RKO (cell line): ENCODE measurements at places on chromosomes 16 and 17.

DNA sequence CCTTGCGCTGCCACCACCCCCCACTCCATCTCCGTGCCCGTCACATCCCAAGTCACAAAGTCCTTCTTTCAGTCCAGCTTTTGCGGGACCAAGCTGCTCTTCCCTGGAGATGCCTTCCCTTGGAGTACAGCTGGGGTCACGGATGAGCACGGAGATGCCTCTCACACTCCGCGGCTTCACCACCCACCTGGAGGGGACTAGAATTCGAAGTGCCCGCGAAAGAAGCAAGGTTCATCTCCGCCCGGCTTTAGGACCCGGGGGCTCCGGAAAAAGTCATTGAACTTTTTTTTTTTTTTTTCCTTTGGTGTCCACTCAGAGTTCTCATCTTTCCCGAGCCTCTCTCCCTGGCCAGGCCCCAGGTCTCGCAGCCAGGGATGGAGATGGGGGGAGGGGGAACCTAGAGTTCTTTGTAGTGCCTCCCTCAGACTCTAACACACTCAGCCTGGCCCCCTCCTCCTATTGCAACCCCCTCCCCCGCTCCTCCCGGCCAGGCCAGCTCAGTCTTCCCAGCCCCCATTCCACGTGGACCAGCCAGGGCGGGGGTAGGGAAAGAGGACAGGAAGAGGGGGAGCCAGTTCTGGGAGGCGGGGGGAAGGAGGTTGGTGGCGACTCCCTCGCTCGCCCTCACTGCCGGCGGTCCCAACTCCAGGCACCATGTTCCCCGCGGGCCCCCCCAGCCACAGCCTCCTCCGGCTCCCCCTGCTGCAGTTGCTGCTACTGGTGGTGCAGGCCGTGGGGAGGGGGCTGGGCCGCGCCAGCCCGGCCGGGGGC lies at the start of gene FKBP10:
Gene FKBP10, plus strand, starts transcription at position 624 of the 771 bp plus-strand sequence. Its CDS starts 31 bp downstream, at position 655.
- DNase-seq = peak; percentile 88

- DNase-seq = peak; percentile 52
These were observed 498 bp downstream of the PKMYT1 start for GRCh38 chr16:2979669-2980226.

DNA sequence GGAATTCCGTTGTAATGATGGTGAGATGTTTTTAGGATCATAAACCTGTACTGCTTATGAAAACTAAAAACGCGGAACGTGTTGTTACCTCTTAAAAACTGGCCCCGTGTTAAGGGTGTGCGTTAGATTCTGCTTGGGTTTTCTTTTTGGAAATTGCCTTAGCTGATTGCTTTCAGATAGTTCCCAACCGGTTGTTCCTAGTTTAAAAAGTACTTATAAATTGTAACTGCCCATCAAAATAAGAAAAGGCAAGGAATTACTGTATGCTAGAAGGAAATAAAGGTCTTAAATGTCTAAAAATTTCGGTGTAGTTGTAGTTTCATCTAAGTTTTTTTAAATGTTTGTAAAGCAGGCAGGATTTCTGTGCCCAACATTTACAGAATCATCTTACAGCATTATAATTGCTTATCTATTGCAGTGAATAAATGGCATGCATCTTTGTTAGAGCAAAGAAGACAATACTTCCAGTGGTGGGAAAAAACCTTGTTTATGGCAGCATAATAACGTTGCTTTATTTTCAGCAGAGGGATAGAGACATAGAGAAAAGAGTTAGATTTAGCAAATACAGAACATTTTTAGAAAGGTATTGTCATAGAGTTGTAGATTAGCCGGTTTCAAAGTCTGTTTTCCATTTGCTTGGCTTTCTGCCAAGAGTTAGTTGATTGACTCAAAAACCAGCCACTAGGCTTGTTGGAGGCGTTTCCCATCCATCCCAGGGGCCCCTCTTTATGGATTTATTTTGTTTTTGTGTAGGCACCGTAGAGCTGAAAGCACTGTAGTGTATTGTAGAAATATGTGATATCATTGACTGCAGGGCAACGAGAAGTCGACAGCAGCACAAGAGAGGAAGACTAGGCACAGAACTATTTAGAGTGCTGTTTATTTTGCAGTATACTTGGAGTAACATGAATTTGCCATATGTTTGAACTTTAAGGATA lies 1.7 kb downstream of the PPM1D start:
- DNase-seq = peak; percentile 89

DNA sequence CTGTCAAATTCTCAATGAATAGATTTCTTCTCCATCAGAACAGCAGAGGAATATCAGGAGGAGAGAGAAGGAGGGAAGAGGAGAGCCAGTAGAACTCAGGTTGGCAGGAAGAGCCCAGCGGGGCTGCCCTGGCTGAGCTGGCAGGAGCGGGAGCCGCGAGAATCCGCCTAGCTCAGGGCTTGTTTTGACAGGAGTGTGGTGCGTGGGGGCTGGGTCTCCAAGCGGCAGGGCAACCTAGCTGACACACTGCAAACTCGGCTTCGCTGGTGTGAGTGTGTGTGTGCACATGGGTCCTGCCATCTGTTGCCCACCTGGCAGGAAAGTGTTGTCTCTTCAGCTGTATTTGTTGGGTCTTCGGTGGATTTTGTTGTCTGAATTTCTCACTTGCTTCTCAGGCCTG lies 27.9 kb upstream of the BCAR1 start:
- DNase-seq = no peak

- DNase-seq = no peak
These were observed 51.1 kb upstream of the NDRG4 start for GRCh38 chr16:58448890-58449289.

- no peak for DNase-seq
These were observed 10.6 kb downstream of the GTF3C1 start for GRCh38 chr16:27539120-27539519.

DNA sequence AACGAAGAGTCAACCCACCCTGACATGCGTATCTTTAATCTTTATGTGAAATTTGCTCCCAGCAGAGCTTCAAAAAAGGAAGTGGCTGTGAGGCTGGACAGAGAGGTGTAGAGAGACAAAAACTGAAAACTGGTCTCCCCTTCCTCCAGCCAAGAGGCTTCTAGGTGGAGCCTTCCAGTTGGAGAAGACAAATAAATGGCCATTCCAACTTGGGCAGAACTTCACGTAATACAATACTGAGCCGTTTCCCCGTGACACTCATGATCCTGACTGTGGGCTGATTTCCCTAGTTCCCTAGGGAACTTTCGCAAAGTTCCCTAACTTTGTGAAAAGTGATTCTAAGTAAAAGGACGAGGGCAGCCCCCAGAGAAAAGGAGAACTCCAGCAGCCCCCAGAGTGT lies 78.8 kb downstream of the ZFHX3 start:
- DNase-seq = no peak

- DNase-seq = no peak
These were observed 18.6 kb upstream of the NDRG4 start for GRCh38 chr16:58481226-58481869.

- DNase-seq = peak; percentile 59
These were observed 354.1 kb downstream of the SEC14L1 start for GRCh38 chr17:77494664-77495435.

DNA sequence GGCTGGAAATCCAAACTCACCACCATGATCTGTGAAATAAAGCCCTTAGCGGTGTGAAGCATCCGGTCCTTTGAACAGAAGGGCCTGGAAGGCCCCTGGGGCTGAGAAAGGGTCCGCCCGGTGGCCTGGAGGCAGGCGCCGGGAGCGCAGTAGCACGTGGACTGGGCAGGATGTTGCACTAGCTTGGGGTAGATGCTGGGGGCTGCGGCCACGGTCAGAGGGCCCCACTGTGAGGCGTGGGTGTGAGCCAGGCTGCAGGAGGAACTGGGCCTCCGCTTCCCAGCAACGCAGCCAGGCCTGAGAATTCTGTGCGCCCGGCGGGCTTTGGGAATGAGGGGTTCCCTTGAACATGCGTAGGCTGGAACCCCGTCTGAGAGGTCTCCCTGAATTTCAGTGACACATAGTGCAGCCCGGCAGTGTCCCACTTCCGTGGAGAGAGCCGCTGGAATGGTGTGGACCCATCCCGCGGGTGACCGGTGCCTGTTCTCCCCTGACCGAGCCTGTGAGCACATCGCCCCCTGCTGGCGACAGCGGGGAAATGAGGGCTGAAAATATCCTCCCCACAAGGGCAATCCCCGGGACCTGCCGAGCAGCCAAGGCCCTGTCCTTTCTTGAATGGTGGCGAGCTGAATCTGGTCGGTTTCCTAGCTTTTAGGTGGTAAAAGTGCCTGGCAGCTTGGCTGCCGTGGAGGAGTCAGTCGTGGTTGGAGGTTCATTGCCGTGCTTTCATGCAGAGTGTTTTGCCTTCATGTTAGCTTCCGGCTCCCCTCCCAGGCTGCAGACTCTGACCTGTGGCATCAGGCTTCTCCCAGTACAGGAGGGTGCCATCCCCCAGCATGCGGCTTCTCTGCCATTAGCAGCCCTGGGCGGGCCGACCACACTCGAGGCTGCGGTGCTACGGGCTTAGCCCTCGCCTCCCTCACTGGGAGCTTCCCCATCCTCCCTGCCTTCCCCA lies 43.8 kb downstream of the DNAJA2 start:
- DNase-seq = no peak

- DNase-seq = peak; percentile 62
These were observed 5.8 kb upstream of the ZNF23 start for GRCh38 chr16:71467810-71468209.

- no peak for DNase-seq
These were observed 16.2 kb downstream of the NCOR1 start for GRCh38 chr17:16199093-16199492.

GRCh38 chr17:79189305-79189704 lies 114.7 kb downstream of the ENGASE start:
- no peak for DNase-seq

DNA sequence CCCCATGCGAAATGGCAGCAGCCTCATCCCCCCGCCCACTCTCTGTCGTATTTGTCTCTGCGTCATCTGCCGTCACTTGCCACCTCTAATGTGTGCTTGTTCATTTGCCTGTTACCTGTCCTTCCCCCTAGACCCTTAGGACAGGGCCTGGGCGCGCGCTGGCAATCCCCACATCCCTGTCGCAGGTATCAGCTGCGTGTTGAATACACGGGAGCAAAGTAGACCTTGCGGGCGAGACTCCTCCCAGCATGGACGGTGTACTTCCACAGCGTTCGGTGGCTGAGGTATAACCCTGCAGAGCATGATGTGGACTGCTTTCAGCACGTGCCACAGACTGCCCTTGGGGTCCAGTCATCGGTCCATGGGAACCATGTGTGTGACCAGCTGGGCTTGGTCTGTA lies 170.1 kb upstream of the CHMP6 start:
- DNase-seq = no peak

DNA sequence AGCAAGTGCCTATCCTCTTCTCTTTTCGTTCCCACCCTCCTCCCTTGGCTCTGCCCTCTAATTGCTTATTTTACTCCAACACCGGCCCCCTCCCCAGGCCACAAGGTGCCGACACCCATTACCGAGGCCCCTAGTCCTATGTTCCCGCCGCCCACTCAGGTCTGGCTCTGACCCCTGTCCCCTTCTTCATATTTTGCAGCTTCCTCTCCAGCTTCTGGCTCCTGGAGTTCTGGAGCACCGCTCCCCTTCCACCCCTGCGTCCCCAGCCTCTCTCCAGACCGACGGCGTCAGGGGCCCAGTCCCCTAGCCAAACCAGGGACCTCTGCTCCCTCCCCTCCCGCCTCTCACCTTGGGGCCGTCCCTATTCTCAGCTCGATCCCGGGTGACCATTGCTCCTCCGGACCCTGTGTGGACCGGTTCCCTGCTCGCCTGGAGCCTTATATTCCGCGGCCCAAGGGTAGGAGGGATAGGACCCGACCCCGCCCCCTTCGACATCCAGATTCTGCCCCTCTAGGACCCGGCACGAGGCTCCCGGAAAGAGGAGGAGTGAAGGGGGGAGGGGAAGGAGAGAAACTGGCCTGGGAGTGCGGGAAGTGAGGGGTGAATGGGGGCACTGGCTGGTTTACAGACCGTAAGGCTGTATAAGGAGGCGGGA lies at the start of gene HES7:
Gene HES7, minus strand, starts transcription at position 412 of the 655 bp plus-strand sequence. Its CDS starts 22 bp downstream, at position 390.
- peak; percentile 79 for DNase-seq

DNA sequence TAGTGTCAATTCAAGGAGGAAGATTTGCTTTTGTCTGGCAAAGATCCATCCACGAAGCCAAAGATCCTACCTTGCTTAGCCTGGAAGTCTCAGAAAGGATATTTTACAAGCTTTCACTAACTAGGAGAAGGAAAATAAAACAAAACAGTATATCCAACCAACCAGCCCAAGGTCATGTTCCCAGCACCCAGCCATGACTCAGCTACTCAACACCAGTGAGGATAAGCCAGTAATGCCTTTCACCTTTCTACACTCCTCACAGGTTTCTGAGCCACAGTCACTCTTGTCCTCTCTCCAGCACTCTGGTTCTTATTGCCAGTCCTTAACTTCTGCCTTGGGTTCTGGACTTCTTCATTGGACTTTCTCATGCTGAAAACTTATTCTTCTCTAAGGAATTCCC lies 116.2 kb downstream of the CDH11 start:
- DNase-seq = no peak

- no peak for DNase-seq
These were observed 1.3 kb downstream of the SLC2A4 start for GRCh38 chr17:7282752-7283321.

DNA sequence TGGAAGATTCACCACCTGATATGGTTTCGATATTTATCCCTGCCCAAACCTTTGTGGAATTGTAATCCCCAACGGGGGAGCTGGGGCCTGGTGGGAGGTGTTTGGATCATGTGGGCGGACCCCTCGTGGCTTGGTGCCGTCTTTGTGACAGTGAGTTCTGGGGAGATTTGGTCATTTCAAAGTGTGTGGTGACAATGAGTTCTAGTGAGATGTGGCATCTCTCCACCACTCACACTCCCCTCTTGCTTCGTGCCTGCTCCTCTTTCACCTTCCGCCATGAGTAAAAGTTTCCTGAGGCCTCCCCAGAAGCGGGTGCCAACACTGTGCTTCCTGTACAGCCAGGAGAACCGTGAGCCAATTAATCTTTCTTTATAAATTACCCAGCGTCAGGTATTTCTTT lies 9.7 kb downstream of the CCDC57 start:
- no peak for DNase-seq

GRCh38 chr16:1772908-1773702 lies at the start of gene MRPS34:
Gene MRPS34 (minus strand): TSS chr16:1773134. CDS start chr16:1773119, 15 bp downstream.
- peak; percentile 86 for DNase-seq

GRCh38 chr17:32117399-32117798 lies 24.9 kb upstream of the RHOT1 start:
- no peak for DNase-seq

DNA sequence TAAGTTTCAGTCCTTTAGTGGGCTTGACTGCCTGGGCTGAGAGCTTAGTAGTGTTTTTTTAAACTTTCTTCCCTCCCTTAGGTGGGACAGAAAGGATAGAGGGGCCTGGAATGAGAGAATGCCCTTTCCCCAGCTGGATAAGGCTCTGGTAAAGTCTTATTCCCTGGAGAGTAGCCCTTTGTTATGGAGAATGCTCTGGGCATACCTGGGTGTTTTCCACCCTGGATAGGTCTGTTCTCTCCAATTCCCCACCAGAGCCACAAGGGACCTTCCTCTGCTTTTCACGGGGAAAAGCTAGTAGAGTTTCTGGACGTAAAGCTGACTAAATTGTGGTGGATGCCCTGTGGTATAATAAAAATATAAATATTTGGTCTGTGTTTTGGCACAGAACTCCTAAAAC lies 164.1 kb downstream of the HS3ST4 start:
- DNase-seq = no peak
